ENCODE measurements at places on chromosomes 1 and 21.
A peak's percentile ranks its signal among the peaks of the same experiment; 100 is the strongest.

GRCh38 chr1:109547463-109548320 is 723 bp upstream of the GNAI3 start:
- DNase-seq: peak; percentile 16

- no peak for DNase-seq
These were observed 155.9 kb downstream of the DISP1 start for GRCh38 chr1:222970711-222971110.

- DNase-seq: peak; percentile 81
These were observed 37.9 kb upstream of the MGST3 start for GRCh38 chr1:165592945-165593823.

- peak; percentile 87 for DNase-seq
These were observed 75.2 kb downstream of the NFIA start for GRCh38 chr1:61157468-61157987.

GRCh38 chr1:243849421-243850201 is 432 bp downstream of the AKT3 start:
- DNase-seq: no peak

- peak; percentile 14 for DNase-seq
These were observed 38.2 kb downstream of the URB2 start for GRCh38 chr1:229664133-229664689.

GRCh38 chr1:226884116-226884625 is 13.8 kb downstream of the PSEN2 start:
- no peak for DNase-seq

DNA sequence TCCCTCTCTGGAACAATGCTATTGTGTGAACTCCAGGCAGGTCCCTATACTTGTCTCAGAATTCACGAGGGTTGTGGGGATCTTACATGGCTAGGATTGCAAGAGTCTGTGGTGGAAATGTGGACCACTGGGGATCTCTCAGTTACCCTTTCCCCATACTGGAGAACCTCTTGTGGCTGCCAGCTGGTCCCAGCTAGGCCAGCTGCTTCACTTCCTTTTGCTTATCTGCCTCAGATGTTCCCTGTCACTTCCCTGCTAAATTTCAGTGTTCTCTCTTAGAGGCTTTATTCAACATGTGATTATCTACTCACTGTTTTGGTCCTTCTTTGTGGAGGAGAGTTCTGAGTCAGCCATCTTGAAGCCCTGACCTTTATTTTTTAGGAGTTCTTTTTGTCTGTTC is 75.9 kb upstream of the SAMD13 start:
- DNase-seq: no peak

DNA sequence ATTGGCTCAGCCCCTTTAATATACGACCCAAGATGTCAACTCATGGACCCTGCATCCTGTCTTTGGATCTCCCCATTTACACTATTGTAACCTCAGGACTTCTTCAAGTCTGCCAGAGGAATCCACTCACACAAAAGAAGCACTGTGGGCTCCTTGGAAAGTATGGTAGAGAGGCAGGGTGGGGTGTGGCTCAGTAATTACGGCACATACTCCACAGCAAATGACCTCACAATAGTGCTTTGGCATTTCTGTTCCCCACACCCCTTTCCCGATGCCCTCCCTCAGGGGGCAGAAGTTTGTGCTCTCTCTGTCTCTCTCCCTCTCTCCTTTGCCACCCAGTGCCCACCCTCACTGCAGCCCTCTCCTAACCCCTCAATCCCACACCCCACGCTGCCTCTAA is 27.8 kb upstream of the IFNAR2 start:
- DNase-seq: no peak
